Activated T-cell treated with anti-CD3 and anti-CD28 coated beads, Interleukin-2, amount 50 U/mL, for 72 hours (primary cell): ENCODE measurements at places on chromosomes 3 and 15. TPM values are rescaled to one million over a fixed set of nuclear protein-coding genes. Genes with fewer than 3 reads are reported as not detected.

Gene GOLGA8H
- 0.46 TPM for total RNA-seq

Gene PPM1L
- 7.8 TPM for total RNA-seq

Gene GPR149
- total RNA-seq: not detected

Gene SLC9C1
- not detected for total RNA-seq

Gene RPL32
- total RNA-seq: 2,781 TPM

Gene TRPM1
- total RNA-seq: not detected

Gene AADACL2
- not detected for total RNA-seq

Gene CD200R1
- 1.4 TPM for total RNA-seq

Gene ACP3
- total RNA-seq: not detected
